Thyroid gland (tissue), 4 donors: ENCODE measurements at places on chromosomes 6 and 20. TPM values are rescaled to one million over a fixed set of nuclear protein-coding genes. Genes with fewer than 3 reads are reported as not detected.
A peak's percentile ranks its signal among the peaks of the same experiment; 100 is the strongest.

Gene TRIM31
- total RNA-seq: not detected

Gene FAXC
- total RNA-seq: 6.4 TPM

Gene CBLN4
- not detected for total RNA-seq

Gene MOXD1
- 3.8 TPM for total RNA-seq

Gene OLIG3
- total RNA-seq: not detected

- DNase-seq: no peak
Observed at GRCh38 chr20:37823296-37823980, 79.5 kb upstream of the VSTM2L start.

DNA sequence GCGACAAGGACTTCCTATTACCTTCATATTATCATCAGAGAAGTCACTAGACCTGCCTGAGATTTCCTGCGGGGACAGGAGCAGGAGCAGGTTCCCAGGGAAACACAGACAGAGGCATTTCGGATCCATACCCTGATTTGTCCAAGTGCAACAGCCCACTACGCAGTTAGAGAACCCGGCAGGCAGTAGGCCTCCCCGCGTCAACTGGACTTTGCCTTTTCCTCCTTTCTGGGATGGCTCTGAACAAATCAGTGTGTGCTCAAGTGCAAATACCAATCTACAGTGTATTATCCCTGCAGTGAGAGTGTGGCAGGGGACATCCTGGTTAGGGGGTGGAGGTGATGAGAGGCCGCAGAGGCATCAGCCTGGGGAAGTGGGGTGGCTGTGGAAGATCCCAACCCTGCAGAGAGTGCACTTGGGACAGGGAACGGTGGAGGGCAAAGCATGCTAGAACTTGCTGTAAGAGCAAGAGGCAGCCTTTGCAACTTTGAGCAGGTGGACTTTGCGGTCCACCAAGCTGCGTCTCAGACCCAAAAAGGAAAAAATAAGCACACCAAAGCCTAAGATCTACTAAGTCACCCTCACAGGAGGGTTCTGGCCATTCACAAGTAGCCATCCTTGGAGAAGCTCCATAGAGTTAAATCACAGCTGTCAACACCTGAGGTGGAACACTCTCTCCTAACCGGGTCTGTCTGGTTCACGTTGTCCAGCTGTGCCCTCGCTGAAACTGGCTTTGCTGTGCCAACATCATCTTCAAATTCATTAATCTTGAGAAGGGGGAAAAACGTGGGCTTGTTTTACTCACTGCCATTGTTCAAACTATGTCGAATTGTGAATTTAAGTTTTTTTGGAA lies 159.1 kb downstream of the ZDHHC14 start:
- no peak for DNase-seq

DNA sequence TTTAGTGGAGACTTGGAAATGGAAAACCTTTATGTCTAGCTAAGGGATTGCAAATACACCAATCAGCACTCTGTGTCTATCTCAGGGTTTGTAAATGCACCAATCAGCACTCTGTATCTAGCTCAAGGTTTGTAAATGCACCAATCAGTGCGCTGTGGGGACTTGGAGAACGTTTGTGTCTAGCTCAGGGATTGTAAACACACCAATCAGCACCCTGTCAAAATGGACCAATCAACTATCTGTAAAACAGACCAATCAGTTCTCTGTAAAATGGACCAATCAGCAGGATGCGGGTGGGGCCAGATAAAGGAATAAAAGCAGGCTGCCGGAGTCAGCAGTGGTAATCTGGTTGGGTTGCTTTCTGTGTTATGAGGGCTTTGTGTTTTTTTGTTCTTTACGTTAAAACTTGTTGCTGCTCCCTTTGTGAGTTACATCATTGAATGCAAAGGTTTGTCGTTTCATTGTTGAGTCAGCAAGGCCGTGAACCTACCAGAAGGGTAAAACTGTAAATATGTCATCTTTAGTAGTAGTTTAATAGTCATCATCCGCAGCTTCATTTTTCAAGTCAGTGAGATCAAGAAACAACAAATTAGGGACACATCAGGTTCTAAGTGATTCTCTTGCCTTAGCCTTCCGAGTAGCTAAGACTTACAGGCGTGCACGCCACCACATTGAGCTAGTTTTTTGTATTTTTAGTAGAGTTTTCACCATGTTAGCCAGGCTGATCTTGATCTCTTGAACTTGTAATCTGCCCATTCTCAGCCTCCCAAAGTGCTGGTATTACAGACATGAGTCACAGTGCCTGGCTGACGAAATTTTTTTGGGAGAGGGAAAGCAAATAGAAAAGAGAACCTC lies 22.7 kb upstream of the NUP153 start:
- DNase-seq: no peak

DNA sequence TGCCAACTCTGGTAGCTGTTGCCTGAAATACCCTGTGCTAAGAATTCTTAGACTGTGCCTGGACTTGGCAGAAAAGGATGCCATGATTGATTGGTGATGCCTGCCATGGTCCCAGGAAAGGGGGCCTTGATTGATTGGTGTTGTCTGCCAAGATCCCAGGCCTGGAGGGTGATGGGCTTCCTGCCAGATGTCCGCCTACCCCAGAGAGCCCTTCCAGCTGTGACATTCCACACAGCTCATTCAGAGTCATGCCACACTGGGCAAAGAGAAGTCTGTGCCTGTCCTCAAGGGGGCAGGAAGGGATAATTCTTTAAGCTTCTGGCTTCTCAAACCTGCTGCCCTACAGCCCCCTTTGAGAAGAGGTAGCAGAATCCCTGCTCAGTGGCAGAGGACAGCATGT lies 24.6 kb downstream of the RIMS4 start:
- peak; percentile 72 for DNase-seq

- no peak for DNase-seq
Observed at GRCh38 chr6:28682542-28682941, 156.9 kb downstream of the GPX5 start.

GRCh38 chr6:161696801-161697200 lies 422.9 kb upstream of the AGPAT4 start:
- DNase-seq: no peak

DNA sequence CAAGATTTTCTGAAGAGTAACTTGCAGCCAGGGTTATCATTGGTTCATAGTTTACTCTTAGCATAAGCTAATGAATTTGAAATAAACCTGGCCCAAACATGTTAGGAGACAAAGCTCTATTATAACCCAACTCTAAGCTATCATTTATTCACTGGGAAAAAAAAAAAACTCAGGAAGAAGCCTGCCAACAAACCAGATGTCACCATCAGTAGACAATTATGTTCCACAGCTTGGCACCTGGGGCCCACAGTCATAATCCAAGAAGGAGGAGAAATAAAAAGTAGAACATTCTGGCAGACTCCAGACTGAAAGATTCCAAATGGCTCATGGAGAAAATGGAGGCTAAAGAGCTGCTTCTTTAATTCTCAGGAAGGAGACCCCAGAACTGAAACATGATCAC lies 100.0 kb upstream of the CNR1 start:
- no peak for DNase-seq

GRCh38 chr6:1328129-1328800 lies 16.4 kb downstream of the FOXQ1 start:
- no peak for DNase-seq

GRCh38 chr20:35518955-35519354 lies 10.5 kb downstream of the C20orf173 start:
- DNase-seq: no peak

- peak; percentile 32 for DNase-seq
Observed at GRCh38 chr20:7161690-7162089, 394.2 kb downstream of the BMP2 start.
